Progenitor cell of endocrine pancreas (in vitro differentiated cells): ENCODE measurements at places on chromosomes 4 and X. TPM values are rescaled to one million over a fixed set of nuclear protein-coding genes. Genes with fewer than 3 reads are reported as not detected.

The LRP2BP gene
- total RNA-seq, result 0.17 and 0.33 TPM in 2 replicates

The LAMTOR3 gene
- 58.0 and 58.2 TPM in 2 replicates for total RNA-seq

The FAM241A gene
- 0.22 and 0.29 TPM in 2 replicates for total RNA-seq

The DAPP1 gene
- 0.12 TPM in 1 of 2 replicates, not detected in the other for total RNA-seq

The UCP1 gene
- not detected in 2 replicates for total RNA-seq

GRCh38 chr4:31081366-31081765, 361.2 kb downstream of the PCDH7 start:
- H3K27me3 ChIP-seq, result no peaks in the 10 kb centered on the region
- no peak overlapping the region for H3K4me3 ChIP-seq
- H3K4me1 ChIP-seq, result peaks cover 6% of the 10 kb centered on the region
- no peak overlapping the region for H3K27ac ChIP-seq
- no peak for DNase-seq
- no peaks in the 10 kb centered on the region for H3K36me3 ChIP-seq

DNA sequence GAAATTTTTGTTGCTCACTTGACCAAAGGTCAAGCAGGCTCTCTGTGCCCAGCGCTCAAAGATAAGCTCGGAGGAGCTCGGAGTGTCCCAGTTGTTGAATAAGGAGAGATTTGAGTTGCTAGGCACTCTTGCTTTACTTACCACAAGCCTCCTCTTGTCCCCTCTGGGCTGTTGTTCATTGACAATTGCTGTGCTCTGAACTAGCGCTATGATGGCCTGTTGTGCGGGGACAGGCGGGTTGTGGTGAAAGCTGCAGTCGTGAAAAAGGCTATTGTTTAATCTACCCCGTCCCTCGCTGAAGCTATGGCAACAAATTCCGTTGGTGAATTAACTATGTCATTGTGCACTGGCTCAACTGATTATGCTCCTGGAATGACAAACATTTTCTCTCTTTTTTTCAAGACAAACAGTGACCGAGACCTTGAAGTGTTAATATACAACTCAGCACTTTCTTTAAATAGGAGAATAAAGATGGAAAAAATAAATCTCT, 21.0 kb upstream of the POLA1 start:
- H3K27ac ChIP-seq, result peak overlapping the region; percentile 96
- H3K27me3 ChIP-seq, result no peaks in the 10 kb centered on the region
- H3K4me1 ChIP-seq, result peaks cover 40% of the 10 kb centered on the region

- H3K4me3 ChIP-seq, result peak overlapping the region; percentile 59
- H3K27me3 ChIP-seq, result peaks cover 95% of the 10 kb centered on the region
- H3K36me3 ChIP-seq, result no peaks in the 10 kb centered on the region
- H3K4me1 ChIP-seq, result peaks cover 11% of the 10 kb centered on the region
These were observed 1.9 kb downstream of the NEUROG2 start for GRCh38 chr4:112513971-112514646.

DNA sequence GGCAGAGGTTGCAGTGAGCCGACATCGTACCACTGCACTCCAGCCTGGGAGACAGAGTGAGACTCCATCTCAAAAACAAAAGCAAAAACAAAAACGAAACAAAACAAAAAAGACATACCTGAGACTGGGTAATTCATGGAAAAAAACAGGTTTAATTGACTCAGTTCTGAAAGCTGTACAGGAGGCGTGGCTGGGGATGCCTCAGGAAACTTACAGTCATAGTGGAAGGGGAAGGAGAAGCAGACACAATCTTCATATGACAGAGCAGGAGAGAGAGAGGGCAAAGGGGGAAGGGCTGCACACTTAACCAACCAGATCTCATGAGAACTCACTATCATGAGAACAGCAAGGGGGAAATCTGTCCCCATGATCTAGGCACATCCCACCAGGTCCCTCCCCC, 229.5 kb downstream of the STK32B start:
- no peak overlapping the region for H3K27ac ChIP-seq
- no peaks in the 10 kb centered on the region for H3K36me3 ChIP-seq
- peaks cover 7% of the 10 kb centered on the region for H3K4me1 ChIP-seq

GRCh38 chr4:107654694-107655093, 65.3 kb downstream of the PAPSS1 start:
- no peak overlapping the region for H3K4me3 ChIP-seq
- no peak for DNase-seq
- H3K4me1 ChIP-seq, result peaks cover 11% of the 10 kb centered on the region
- peak overlapping the region; percentile 75 for H3K27ac ChIP-seq
